ENCODE measurements at places on chromosomes 1 and 21.
A peak's percentile ranks its signal among the peaks of the same experiment; 100 is the strongest.

DNA sequence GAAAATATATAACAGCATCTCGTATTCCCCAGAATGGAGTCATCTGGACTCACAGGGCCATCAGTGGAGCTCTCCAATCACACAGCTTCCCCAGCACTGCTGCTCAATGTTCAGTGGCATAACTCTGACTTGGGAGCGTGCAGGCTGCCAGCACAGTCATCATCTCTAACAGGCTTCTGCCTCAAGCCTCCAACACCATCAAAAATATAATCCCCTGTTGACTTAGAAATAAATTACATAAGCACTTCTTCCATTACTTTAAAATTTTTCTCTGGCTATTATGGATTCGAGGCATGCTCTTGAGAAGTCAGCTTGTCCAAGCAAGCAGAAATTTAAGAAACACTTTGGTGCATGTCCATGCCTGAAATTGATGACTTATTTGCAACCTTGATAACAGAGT is 6.2 kb downstream of the DUSP23 start:
- no peak overlapping the region for H3K27ac ChIP-seq
- H3K36me3 ChIP-seq, result no peaks in the 10 kb centered on the region
- H3K4me3 ChIP-seq, result no peak overlapping the region
- peaks cover 16% of the 10 kb centered on the region for H3K4me1 ChIP-seq

DNA sequence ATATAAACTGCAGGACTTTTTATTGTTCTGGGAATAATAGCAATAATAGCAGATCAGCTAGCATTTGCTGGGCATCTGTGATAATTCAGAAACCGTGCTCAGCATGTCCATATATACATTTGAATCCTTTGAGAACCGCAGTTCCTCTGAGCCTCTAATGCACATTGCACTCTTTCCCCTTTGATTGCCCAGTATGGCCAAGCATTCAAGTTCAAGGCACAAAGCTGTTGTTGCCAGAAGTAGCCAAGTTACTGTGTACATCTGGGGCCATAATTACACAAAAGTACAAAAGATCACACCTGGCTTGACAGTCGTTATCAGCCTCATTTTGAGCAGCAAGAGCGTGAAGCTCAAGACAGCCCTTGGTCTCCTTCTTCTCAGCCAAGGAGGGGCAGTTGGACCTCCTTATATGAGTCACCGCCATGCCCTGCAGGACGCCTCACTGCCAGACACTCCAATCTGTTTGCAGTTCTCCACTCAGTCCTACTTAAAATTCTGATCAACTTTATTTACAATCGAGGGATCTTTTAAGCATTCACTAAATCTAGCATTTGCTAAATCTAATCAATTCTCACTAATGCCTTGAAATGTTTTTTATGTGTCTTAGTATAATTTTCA is 216.0 kb downstream of the SLC35F3 start:
- no peak overlapping the region for H3K27ac ChIP-seq
- DNase-seq, result no peak
- H3K27me3 ChIP-seq, result peaks cover 20% of the 10 kb centered on the region
- no peaks in the 10 kb centered on the region for H3K36me3 ChIP-seq
- no peak overlapping the region for H3K4me3 ChIP-seq

- H3K4me3 ChIP-seq, result no peak overlapping the region
- H3K36me3 ChIP-seq, result peaks cover 5% of the 10 kb centered on the region
Observed at GRCh38 chr1:206710460-206710823, 25.7 kb downstream of the MAPKAPK2 start.

DNA sequence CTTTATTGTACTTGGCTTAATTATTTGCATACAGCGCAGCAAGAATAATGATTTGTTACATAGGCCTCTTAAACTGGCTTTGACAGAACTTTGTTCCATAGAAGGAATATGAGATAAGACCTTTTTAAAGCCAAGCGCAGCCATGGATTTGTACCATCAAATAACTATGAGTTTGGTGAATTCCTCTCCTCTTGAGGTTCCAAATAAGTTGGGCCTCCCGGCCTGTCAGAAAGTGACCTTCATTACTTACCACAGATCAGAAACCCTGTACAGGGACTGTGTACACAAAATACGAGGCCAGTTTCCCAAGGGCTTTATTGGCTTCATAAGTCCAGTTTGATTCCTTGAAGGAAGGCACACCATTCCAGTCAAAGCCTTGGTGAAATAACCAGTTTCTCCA is 21.8 kb upstream of the HSD3B1 start:
- H3K4me3 ChIP-seq, result no peak overlapping the region
- DNase-seq, result no peak
- H3K27ac ChIP-seq, result no peak overlapping the region
- H3K36me3 ChIP-seq, result no peaks in the 10 kb centered on the region
- peaks cover 7% of the 10 kb centered on the region for H3K27me3 ChIP-seq
- H3K4me1 ChIP-seq, result no peaks in the 10 kb centered on the region

GRCh38 chr1:33339413-33339812 is 18.5 kb upstream of the A3GALT2 start:
- no peak for DNase-seq
- peaks cover 29% of the 10 kb centered on the region for H3K4me1 ChIP-seq
- H3K4me3 ChIP-seq, result no peak overlapping the region
- peaks cover 17% of the 10 kb centered on the region for H3K36me3 ChIP-seq
- H3K27ac ChIP-seq, result no peak overlapping the region

GRCh38 chr1:31866450-31867032 is 50.7 kb upstream of the SPOCD1 start:
- no peaks in the 10 kb centered on the region for H3K27me3 ChIP-seq
- H3K36me3 ChIP-seq, result no peaks in the 10 kb centered on the region
- H3K4me3 ChIP-seq, result no peak overlapping the region
- H3K4me1 ChIP-seq, result peaks cover 9% of the 10 kb centered on the region
- no peak for DNase-seq

DNA sequence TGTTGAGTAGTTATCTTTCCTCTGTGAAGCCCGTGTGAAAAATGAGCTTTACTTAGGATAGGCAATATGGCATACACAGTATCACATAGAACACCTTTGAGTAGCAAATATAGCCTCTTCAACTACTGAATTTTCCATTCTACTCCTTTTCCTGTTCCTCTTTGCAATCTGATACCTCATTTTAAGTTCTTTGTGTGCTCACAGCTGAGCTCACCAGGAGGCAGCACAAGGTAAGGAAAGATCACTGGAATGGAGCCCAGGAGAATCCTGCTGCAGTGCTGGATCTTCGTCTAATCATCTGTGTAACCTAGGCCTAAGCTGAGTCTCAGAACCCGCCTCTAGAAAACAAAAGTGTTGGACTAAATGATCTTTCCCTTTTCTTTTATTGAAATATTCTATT is 171.0 kb downstream of the LRRC40 start:
- DNase-seq, result no peak
- H3K27me3 ChIP-seq, result no peaks in the 10 kb centered on the region
- H3K4me3 ChIP-seq, result no peak overlapping the region

GRCh38 chr1:203117611-203118575 is 9.6 kb upstream of the ADORA1 start:
- peak; percentile 37 for DNase-seq
- peaks cover 4% of the 10 kb centered on the region for H3K4me1 ChIP-seq
- no peak overlapping the region for H3K4me3 ChIP-seq
- peaks cover 50% of the 10 kb centered on the region for H3K27me3 ChIP-seq
- no peak overlapping the region for H3K27ac ChIP-seq
- H3K36me3 ChIP-seq, result no peaks in the 10 kb centered on the region

- no peaks in the 10 kb centered on the region for H3K36me3 ChIP-seq
- no peak for DNase-seq
- H3K27me3 ChIP-seq, result no peaks in the 10 kb centered on the region
- no peak overlapping the region for H3K27ac ChIP-seq
- no peaks in the 10 kb centered on the region for H3K4me1 ChIP-seq
Observed at GRCh38 chr1:232368821-232369321, 261.1 kb downstream of the SIPA1L2 start.

GRCh38 chr1:244173769-244174168 is 122.7 kb downstream of the ZBTB18 start:
- no peak for DNase-seq
- H3K27ac ChIP-seq, result no peak overlapping the region
- H3K27me3 ChIP-seq, result no peaks in the 10 kb centered on the region
- H3K36me3 ChIP-seq, result no peaks in the 10 kb centered on the region
- no peak overlapping the region for H3K4me3 ChIP-seq

DNA sequence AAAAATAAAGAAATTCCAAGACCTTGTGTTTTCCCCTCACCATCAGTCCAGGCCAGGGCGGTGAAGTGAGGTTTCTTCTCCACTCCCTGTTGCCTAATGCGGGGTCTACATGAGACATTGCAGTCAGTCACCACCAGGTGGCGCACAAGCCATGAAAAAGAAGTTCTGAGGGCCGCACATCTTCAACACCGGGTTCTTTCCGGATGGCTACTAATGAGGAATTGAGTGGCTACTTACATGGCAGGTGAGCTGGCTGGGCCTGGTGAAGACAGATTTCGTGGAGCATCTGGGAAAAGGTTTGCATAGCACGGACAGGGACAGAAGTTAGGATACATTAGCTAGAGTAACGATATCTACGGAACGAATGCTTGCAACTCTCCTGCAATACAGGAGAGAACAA is 15.8 kb upstream of the S100A11 start:
- H3K4me3 ChIP-seq, result no peak overlapping the region
- peaks cover 35% of the 10 kb centered on the region for H3K4me1 ChIP-seq
- no peak overlapping the region for H3K27ac ChIP-seq

GRCh38 chr1:21749109-21749508 is 33.8 kb downstream of the USP48 start:
- peak overlapping the region; percentile 3 for H3K27ac ChIP-seq
- H3K4me1 ChIP-seq, result no peaks in the 10 kb centered on the region
- no peak for DNase-seq
- no peak overlapping the region for H3K4me3 ChIP-seq
- H3K36me3 ChIP-seq, result peaks cover 24% of the 10 kb centered on the region
- no peaks in the 10 kb centered on the region for H3K27me3 ChIP-seq

DNA sequence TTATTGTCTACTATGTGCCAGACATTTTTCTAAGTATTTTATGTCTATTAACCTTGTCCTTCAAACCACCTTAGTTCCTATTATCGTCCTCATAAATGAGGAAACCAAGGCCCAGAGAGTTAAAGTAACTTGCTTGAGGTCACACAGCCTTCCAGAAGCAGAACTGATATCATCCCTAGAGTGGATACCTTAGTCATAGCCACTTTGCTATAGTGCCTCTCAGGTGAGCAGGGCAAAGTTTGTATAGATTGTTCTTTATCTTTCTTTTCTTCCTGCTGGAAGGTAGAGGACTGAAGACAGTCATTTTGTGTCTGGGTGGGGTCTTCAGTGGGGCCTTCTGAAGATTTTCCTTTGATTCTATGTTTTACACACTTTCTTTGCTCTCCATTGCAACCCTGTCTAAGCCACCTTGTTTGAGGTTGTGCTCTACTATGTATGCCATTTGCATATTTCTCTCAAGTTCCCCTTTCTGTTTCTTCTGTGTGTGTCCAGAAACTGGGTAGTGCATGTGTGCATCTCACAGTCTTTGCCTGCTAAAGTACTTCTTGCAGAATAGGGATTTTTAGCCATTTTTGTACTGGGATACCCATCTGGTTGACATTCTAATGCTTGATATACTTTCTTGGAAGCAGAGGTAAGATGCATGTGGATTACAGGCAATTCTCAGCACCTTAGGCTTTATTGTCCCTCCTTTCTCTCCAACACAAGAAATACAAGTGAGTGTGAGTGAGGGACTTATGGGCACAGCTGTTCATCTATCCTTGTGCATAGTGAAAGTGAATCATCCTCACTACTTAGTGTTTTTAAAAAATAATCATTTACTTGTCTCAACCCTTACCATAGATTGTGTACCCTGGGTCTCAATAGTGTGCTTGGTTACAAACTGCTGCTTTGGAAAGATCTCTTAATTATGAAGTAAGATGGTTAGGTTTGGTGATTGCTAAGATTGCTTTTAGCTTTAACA is 207.6 kb upstream of the HMCN1 start:
- no peak overlapping the region for H3K27ac ChIP-seq
- H3K36me3 ChIP-seq, result peaks cover 4% of the 10 kb centered on the region

DNA sequence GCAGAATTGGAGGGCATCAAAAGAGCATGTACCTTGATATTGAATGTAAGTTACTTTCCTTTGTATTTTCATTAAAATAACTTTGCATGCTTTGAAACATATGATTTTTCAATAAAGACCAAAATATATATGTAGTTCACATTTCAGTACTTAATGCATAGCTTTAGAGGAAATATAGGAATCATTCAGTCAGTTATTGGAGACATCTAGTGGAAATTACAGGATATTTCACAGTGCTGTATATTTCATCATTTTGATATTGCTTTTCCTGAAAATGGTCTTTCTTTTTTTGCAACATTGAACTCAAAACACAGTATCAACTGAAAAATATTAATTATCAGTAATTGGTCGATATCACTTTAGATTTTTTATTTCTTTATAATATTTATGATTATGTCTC is 375.8 kb downstream of the NCAM2 start:
- no peak for DNase-seq
- no peaks in the 10 kb centered on the region for H3K4me1 ChIP-seq
- H3K27me3 ChIP-seq, result no peaks in the 10 kb centered on the region
- no peak overlapping the region for H3K4me3 ChIP-seq
- H3K36me3 ChIP-seq, result no peaks in the 10 kb centered on the region

GRCh38 chr21:36075953-36076352 is 6.1 kb downstream of the CBR1 start:
- peak overlapping the region; percentile 7 for H3K27ac ChIP-seq
- H3K27me3 ChIP-seq, result no peaks in the 10 kb centered on the region
- H3K36me3 ChIP-seq, result peaks cover 56% of the 10 kb centered on the region
- H3K4me3 ChIP-seq, result no peak overlapping the region
- DNase-seq, result no peak

DNA sequence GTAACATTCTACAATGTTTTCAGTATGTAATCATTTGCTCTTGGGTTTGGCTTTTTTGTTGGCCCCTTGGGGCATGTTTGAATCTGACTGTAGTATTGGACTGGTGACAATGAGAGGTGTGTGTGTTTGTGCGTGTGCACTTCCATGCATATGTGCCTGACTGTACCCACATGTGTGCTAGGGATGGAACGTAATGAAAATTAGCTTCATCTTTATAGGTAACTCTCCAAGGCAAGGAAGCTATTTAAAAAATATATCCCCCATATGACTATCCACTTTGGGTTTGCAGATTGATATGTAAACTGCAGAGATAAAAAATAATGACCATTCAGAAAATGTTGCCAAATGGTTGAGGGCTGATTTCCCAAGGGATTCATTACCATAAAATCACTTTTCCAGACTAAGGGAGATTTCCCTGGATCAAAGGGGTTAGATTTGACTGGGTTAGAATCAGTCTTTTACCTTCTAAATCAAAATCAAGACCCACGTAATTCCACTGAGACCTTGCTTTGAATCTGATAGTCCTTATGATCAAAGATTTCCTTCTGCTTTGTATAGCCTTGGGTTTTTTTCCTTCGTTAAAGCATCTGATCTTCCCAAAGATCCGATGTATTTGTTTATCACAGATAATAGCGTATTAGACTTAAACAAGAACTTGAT is 189.7 kb downstream of the CENPF start:
- no peak for DNase-seq
- H3K4me3 ChIP-seq, result no peak overlapping the region
- no peaks in the 10 kb centered on the region for H3K36me3 ChIP-seq
- no peaks in the 10 kb centered on the region for H3K27me3 ChIP-seq
- no peak overlapping the region for H3K27ac ChIP-seq

GRCh38 chr1:8597455-8597854 is 220.0 kb downstream of the RERE start:
- H3K4me1 ChIP-seq, result peaks cover 42% of the 10 kb centered on the region
- DNase-seq, result no peak
- peaks cover 12% of the 10 kb centered on the region for H3K36me3 ChIP-seq
- no peaks in the 10 kb centered on the region for H3K27me3 ChIP-seq
- H3K4me3 ChIP-seq, result no peak overlapping the region
- no peak overlapping the region for H3K27ac ChIP-seq

Measured in activated CD4-positive, alpha-beta T cell treated with anti-CD3 and anti-CD28 coated beads, Interleukin-2, amount 10 ng/mL, durations not matched to agents 7 days and 5 days (primary cell).